ENCODE measurements at places on chromosomes 2 and 18.

- DNase-seq, result no peak
Observed at GRCh38 chr2:133711201-133711600, 142.9 kb upstream of the NCKAP5 start.

DNA sequence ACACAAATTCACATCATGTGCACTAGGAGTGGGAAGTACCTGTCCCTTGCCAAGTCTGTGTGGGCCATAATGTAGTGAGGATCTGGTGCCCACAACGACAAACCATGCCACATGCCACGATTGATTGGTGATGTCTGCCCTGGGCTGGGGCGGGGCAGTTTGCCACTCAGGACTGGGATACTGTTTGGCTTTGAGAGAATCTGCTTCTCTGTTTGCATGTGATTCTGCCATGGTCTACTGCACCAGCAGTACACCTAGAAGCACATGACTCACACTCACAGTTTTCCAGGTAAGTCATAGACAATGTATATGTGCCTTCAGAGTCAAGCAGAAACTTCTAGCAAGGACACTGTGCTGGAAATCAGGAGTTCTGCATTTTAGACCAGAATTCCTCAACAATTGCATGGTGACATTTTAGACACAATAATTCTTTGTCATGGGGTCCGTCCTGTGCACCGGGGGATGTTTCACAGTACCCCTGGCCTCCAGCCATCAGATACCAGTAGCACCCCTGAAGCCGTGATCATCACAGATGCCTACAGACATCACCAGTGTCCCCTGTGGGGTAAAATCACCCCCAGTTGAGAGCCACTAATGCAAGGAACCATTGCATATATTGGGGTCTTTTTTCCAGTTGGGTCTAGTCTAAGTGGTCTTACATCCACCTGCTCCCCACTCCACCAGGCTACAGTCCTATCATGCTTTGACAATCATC is 278.3 kb downstream of the EIPR1 start:
- no peak for DNase-seq

DNA sequence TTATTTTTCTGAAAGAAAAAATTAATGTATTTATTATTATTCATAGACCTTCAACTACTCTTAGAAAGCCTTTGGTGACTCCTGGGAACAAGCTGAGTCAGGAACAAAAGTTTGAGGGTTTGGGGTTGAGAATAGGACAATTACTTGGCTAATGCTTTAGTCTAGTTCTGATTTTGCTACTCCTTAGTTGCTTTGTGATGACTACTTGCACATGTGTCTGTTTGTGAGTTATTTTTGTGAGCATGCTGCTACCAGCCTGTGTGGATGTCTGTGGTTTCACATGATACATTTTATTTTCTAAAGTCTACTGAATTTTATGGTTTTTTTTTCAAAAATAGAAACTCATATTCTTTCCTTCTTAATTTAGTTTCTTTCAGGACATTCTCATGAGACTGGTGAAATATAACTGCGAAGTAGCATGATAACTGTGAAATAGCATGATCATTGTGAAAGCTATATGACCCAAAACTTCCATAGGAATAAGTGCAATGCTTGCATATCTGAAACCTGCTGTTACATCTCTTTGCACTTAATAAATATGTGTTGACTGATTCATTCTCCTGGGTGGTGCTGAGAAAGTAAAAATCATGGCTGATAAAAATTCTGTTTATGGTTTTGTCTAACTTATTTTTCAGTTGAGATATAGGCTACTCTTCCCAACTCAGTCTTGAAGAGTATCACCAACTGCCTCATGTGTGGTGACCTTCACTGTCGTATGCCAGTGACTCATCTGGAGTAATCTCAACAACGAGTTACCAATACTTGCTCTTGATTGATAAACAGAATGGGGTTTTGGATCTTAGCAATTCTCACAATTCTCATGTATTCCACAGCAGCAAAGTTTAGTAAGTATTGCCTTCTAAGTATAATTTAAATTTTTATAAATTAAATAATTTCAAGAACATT is 17.9 kb upstream of the IL18R1 start:
- no peak for DNase-seq

DNA sequence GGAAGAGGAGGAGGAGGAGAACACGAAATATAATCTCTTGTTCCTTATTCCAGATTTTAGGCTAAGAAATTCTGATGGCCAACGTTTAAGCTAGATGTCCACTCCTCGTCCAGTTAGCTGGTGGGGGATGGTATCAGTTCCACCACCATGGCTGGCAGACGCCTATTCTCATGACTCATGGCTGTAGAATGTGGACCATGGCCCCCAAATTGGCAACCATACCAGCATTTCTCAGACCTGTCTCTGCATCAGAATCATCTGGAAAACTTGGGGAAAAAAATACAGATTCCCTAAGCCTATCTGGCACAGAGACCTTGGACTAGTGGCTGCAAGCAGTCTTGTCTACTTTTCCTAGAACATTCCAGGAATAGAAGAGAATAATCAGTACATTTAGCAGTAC is 267.7 kb upstream of the SIX2 start:
- DNase-seq, result no peak

GRCh38 chr2:69983392-69983966 is 22.0 kb upstream of the ASPRV1 start:
- no peak for DNase-seq

- DNase-seq, result no peak
Observed at GRCh38 chr2:99150706-99151105, 4.0 kb downstream of the TSGA10 start.

GRCh38 chr18:44912740-44913478 is 232.2 kb downstream of the SETBP1 start:
- no peak for DNase-seq

DNA sequence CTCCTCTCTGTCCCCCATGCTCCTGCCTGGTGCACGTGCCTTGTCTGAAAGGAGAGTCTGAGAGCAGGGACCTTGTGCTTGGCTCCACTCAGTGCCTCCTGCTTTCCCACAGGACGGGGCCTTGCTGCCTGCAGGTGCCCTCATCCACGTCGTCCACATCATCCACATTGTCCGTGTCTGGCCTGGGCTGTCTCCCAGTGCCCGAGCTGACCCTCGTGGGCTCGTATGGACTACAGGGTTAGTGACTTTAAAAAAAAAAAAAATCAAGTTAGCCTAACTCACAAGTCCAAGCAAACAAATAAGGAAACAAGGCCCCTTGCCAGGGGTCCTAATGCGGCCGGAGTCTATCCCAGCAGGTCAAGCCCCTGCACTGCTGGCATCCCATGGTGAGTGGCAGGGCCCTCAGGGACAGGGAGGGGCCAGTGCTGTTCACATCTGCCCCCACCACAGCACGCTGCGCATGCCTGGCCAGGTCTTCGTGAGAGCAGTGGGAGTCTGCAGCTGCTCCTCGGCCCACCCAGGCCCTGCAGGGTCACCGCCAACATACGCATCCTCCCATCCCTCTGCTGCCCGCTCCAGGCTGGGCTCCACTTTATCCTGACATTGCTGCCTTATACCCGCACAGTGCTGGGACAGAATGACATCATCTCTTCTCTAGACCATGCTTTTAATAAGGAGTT is 232.6 kb downstream of the NDUFA10 start:
- no peak for DNase-seq

DNA sequence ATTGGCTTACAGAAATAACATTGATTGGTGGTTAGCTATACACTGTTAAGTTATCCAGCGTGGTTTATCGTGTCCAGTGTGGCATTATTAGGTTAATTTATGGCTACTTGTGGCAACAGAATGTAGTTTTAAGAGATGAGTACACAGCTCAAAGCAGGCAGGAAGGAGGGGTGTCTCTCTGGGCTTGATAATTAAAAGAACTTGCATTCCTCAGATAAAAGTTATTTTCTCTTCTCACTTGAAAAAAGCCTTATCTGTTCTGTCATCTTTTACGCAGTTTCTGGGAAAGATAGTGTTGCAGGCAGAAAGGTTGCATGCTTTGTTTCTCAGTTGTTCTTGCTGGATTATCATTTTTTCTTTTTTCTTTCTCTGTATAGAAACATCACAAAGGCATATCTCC is 154.4 kb upstream of the COL3A1 start:
- no peak for DNase-seq

DNA sequence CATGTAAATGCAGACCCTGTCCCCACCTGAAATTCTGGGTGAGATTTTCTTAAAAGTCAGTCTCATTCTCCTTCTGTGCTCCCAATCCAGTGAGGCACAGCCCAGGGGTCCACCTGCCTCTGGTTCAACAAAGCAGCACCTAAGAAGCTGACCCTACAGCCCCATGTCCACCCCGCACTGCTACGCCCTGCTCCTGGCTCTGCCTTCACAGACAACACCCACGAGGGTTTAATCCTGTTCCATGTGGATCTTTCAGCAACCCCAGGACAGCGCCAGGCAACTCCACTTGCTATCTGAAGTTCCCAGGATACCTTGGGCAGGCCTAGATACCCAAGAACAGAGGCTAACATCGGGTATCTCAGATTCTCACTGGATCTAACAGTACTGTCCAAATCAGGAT is 44.9 kb downstream of the HDLBP start:
- no peak for DNase-seq

GRCh38 chr2:137093116-137093515 is 327.8 kb downstream of the THSD7B start:
- no peak for DNase-seq

DNA sequence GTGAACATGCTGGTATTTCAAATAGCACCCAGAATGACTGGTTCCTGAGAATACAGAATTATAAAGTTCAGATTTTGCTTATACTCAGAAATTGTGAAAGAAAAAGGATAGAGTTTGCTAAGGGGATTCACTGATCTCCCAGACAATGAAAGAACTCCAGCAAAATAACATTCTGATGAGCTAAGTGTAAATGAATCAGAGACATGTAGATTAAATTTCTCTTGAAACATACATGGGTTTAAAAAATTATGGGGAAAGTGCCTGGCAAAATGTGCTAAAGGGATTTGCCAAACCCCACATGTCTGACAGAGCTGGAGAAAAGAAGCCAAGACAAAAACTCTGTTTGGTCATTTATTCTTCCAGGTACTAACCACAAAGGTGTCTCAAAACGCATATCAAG is 116.3 kb downstream of the FTCDNL1 start:
- no peak for DNase-seq

DNA sequence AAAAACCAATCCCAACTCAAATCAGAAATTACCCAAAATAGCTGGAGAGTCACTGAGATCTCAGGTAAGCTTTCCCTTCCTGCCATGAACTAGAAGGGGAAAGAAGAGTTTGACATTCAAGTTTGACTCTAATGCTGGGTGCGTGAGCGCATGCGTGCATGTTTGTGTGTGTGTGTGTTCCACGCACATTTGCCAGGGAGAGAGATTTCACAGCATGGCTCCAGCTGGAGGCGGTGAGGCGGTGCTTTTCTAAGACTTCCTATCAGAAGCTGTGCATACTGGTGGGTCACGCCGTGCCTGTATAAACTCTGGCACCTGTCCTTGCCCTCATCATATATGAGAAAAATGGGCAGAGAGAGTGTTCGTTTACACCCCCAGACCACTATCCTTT is 116.2 kb downstream of the MSH2 start:
- DNase-seq, result no peak

DNA sequence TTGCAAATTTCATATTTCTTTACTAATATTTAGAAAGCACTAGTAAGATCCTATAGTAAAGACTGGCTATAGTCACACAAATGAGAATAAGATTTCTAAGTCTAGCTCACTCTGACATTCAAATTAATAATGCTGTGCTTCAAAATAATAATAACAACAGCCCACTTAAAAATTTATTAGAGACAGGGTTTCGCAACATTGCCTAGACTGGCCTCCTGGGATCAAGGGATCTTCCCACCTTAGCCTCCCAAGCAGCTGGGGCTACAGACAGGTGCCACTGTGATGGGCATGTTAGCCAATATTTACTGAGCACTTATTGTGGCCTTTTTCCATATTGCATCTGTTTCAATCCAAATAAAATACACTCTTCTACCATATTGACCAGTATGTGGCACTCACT is 96.1 kb downstream of the PIEZO2 start:
- DNase-seq, result no peak

DNA sequence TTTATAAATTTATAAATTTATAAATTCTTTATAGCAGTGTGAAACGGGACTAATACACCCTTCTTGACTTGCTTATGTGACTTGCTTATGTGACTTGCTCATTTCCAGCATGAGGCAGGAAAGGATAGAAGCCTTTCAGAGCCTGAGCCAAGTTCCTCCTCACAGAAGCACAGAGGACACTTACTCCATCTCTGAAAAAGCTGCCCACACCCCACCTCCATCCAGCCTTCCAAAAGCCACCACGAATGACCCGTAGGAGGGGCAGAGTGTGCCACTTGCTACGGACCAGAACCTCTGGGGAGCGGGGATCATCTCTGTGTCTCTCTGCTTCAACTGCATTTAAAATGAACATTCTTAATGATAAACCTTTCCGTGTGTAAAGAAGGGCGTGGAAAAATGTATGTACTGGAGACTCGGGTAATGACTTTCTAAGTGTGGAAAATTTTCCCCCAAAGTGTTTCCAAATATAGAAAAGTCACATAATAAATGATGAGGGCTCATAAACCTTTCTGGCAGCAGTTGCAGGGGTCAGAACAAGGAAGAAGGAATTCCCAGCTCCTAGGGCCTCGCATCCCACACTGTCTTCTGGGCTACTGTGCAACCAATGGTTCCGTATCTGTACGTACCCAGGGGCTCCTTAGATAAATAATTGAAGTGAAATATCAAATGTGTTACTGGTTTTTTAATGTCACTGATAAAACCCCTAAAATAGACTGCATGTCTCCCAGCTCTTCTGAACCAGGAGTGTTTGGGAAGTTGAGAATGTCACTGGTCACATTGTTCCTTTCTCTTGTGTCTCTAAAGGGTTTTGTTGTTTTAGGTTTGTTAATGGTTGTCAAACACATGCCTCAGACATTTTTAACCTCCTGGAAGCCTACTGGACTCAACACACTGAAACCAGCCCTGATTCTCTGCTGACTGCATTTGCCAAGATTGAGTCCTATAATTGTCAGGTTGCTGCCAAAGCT is 104.5 kb upstream of the LTBP1 start:
- DNase-seq, result no peak

GRCh38 chr18:11074889-11075288 is 74.5 kb downstream of the PIEZO2 start:
- DNase-seq, result no peak

- no peak for DNase-seq
Observed at GRCh38 chr2:102749938-102750337, 11.9 kb upstream of the TMEM182 start.

- no peak for DNase-seq
Observed at GRCh38 chr2:195049372-195050031, 607.5 kb upstream of the SLC39A10 start.

- no peak for DNase-seq
Observed at GRCh38 chr18:70577023-70577420, 288.2 kb downstream of the SOCS6 start.

GRCh38 chr2:180366481-180366880 is 359.4 kb upstream of the CWC22 start:
- DNase-seq, result no peak

GRCh38 chr2:170121689-170122088 is 56.3 kb upstream of the MYO3B start:
- no peak for DNase-seq

- DNase-seq, result no peak
Observed at GRCh38 chr2:241393524-241394196, 37.6 kb downstream of the FARP2 start.

- DNase-seq, result no peak
Observed at GRCh38 chr18:74773171-74773624, 175.5 kb downstream of the ZNF407 start.

- no peak for DNase-seq
Observed at GRCh38 chr18:70840649-70841048, 551.8 kb downstream of the SOCS6 start.
